Stimulated activated CD8-positive, alpha-beta memory T cell treated with anti-CD3 and anti-CD28 coated beads, Interleukin-2, amount 100 ng/mL, for 48 hours (primary cell): ENCODE measurements at places on chromosomes 2 and 18.

DNA sequence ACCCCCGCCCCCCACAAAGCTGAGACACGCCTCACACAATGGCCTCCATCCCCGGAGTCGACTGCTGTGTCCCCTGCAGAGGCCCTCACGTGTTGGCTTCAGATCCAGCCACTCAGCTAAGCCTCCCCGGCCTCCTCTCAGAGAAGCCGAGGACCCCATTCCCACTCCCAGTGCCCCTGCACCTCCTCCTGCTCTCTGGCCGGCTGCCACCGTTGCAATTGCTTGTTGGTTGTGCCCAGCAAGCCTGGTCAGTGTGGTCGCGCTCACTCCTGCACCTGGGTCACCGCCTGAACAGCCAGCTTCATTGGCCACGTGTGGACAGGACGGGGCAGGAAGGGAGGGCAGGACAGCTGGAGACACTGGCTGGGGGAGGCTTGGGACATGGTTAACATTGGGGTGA, 191.5 kb upstream of the SALL3 start:
- DNase-seq: no peak

DNA sequence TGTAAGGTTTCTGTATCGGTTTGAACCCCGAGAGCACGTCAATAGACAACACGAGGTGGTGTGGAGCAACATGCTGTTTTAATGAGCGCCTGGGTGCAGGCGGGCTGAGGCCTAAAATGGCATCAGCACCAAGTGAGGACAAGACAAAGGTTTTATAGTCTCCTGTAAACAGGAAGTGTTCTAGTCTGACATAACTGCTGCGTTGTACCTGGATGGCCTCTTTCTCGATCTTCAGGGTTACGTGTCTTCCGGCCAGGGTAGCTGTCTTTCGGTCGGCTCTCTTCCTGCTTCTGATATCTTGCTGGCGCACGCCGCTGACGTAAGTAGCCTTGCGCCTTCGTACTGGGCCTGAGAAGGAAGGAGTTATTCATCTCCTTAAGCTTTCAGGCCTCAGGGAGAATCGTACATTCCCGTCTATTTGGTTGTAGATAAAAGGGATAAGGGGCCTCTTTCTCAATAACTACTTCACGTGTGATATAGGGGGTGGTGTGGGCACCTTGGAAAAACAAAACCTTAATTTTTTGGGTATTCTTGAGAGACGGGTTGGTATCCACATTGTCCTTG, 53.5 kb downstream of the KYNU start:
- no peak for DNase-seq

DNA sequence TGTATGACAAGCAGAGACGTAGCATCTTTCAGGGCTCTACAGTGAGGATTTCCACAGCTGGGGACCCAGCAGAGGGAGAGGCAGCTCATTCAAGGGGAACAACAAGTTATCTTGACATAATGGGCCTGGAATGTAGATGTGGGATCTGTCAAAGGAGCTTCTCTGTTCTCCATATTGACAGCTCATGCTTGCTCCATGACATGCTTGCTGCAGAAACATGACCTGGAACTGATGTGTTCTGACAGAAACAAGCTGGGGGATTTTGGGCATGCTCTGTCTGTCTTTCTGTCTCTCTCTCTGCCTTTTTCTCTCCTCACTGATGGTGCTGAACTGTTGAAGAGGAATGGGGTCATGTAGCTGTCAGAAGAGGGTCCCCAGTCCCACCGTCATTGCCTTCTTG, 79.6 kb downstream of the MMADHC start:
- no peak for DNase-seq

- DNase-seq: no peak
Measured at GRCh38 chr2:214536625-214537024, 125.8 kb downstream of the VWC2L start.
